ENCODE measurements at places on chromosomes 16 and 17.

DNA sequence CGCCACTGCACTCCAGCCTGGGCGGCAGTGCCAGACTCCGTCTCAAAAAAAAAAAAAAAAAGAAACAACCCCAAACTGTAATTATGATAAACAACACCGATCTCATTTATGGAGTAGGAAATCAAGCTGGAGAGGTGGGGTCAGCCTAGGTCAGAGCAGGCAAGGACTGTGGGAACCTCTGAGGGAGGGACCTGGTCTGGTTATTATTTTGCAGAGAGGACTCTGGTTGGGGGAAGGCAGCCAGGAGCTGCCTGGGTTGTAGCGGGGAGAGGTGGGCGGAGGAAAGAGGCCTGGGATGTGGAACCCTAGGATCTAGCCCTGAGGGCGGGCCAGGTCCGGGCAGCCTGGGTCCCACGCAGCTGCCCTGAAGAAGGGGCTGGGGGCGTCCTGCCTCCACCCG is 10.9 kb upstream of the HS3ST6 start:
- peak; percentile 27 for DNase-seq

DNA sequence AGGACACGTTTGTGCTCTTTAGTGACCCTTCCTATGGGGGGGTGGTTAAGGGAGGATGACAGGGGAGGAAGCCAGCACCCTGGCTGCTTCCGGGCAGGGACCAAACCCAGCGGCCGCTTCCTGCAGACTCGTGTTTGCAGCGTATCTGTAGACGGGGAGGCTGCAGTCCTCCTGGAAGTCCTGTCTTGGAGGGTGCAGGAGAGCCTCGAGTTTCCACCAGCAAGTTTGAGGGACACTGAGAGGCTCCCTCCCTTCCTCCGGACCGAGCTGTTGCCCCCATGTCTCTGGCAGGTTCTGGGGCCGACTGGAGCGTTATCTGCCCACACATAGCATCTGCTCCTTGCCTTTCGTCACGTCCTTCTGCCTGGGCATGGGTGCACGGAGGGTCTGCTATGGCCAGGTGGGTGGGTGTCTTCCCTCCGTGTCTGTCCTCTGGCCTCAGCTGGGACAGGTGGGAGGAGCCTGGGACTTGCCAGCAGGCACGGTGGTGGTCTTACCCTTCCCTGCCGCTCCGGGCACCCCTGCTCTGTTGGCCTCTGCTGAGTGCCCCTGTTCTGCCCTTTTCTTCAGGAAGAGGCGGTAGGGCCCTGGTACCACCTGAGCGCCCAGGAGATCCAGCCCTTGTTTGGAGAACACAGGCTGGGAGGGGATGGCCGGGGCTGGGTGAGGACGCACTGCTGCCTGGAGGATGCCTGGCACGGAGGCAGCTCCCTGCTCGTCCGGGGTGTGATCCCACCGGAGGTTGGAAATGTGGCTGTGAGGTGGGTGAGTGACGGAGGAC is 8.8 kb downstream of the ENGASE start:
- DNase-seq, result no peak

DNA sequence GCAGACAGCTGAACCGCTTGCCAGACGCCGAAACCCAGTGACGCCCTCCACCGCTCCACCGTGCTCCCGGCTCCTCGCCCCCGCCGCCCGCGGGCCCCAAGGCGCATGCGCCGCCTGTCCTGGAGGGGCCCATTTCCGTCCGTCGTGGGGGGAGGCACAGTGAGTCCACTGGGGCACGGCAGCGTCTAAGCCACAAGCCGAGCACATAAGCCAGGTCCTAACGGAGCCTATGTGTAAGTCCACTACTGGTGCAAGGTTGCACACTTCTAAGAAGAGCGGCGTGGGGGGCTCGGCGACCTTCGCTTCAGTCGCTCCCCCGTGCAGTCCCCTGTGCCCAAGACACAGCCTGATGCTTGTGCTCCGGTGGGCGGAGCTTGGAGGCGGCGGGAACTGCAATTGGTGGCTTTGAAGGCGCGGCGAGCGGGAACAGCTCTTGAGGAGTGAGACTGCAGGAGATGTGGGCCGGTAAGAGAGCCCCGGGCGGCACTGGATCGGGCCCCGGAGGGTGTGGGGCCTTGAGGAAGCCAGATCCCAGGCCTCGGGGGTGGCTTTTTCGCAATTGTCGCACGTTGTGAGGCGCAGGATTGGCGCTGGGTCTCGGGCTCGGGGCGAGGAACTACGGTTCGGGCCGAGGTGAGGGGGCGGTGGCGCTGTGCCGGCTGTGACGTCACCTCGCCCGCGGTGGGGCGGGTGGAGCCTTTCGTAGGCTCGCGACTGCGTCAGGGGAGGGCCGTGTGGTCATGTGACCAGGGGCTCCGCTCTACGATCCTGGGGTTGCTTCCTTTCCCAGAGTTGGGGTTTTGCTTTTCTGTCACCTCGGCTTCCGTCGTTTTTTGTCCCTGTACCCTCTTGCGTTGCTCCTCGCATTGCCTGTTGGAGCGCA is at the start of the genes CENPN and CMC2:
Gene CENPN, plus strand, starts transcription at position 402 of the 883 bp plus-strand sequence. CDS start 4,726 bp downstream, outside the sequence.
Gene CMC2, minus strand, starts transcription at position 73 of the 883 bp plus-strand sequence. CDS start 9,491 bp downstream, outside the sequence.
- peak; percentile 100 for DNase-seq

DNA sequence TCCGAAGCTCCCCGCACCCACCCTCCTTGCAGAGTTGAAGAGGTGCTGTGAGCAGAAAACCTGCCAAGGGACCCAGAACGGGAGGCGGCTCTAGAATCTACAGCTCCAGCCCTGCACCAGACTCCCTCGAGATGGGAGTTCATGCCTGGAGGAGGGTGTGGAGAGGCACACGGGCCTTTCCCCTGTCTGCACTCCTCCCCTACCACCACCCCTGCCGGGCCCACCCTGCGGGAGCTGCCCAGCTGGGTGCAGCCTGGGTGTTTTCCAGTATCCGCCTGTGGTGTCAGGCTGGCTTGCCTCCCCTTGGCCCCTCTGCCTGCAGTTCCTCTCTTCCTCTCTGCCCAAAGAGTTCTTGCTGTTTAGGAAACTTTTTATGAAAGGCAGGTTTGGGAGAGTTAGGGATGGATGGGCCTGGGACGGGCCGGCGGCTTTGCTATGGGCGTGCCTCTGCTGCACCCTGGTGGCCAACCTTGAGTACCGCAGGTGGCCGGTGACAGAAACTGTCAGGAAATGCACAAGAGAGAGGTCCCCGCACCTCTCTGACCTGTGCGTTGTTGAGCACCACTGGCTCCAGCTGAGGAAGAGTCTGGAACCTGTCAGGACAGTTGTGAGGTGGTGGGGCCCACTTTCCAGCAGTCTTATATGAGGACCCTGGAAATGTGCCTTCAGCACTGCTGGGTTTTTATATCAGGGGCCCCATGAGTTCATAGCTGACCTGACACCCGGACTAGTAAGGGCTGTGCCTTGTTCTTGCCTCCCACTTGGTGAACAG is 354.1 kb downstream of the SEC14L1 start:
- peak; percentile 82 for DNase-seq

GRCh38 chr17:2745317-2746037 is 4.0 kb downstream of the CCDC92B start:
- no peak for DNase-seq

DNA sequence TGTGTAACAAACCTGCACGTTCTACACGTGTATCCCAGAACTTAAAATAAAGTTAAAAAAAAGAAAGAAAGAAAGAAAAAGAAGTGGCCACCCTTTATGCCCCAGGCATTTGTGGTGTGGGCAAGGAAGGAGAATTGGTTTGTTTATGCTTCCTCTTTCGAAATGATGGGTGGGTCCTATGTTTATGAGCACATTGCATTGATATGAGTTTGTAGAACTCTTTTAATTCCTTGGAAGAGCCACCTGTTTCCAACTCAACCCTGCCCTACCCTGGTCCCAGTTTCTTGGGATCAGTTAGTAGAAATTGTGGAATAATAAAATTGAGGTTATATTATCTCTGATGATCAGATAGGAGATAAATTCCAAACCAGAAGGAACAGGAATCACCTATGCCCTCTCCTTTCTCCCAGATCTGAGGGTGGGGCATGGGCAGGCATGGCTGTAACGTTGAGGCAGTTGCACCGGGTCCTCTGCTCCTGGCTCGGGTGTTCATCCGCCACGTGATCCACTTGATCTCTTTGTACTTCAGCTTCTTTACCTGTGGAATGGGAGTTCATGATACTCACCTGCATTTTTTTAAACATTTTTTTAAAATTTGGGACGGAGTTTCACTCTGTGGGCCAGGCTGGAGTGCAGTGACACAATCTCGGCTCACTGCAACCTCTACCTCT is 15.9 kb downstream of the CHAD start:
- DNase-seq, result no peak

- no peak for DNase-seq
Observed at GRCh38 chr17:49854126-49854525, 6.3 kb upstream of the TAC4 start.

DNA sequence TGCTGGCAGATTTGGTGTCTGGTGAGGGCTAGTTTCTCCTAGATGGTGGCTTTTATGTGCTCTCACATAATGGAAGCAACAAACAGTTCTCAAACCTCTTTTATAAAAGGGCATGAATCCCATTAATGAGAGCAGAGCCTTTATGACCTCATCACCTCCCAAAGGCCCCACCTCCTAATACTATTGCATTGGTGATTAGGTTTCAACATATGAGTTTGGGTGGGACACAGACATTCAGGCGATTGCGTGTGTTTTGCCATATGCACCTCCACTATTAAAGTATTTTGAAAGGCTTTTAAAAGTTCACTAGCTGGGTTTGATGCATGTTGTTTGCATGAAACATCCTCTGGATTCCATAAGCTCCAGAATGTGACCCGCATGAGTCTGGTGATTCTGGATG is 24.4 kb upstream of the DNAJA2 start:
- DNase-seq, result no peak

GRCh38 chr16:72473631-72474030 is 301.7 kb upstream of the PMFBP1 start:
- peak; percentile 20 for DNase-seq

- DNase-seq, result peak; percentile 8
Observed at GRCh38 chr17:30942308-30943079, 20.7 kb downstream of the ADAP2 start.

- no peak for DNase-seq
Observed at GRCh38 chr17:74391771-74392170, 24.5 kb downstream of the GPR142 start.

GRCh38 chr16:73202161-73202729 is 154.3 kb upstream of the ZFHX3 start:
- peak; percentile 99 for DNase-seq

DNA sequence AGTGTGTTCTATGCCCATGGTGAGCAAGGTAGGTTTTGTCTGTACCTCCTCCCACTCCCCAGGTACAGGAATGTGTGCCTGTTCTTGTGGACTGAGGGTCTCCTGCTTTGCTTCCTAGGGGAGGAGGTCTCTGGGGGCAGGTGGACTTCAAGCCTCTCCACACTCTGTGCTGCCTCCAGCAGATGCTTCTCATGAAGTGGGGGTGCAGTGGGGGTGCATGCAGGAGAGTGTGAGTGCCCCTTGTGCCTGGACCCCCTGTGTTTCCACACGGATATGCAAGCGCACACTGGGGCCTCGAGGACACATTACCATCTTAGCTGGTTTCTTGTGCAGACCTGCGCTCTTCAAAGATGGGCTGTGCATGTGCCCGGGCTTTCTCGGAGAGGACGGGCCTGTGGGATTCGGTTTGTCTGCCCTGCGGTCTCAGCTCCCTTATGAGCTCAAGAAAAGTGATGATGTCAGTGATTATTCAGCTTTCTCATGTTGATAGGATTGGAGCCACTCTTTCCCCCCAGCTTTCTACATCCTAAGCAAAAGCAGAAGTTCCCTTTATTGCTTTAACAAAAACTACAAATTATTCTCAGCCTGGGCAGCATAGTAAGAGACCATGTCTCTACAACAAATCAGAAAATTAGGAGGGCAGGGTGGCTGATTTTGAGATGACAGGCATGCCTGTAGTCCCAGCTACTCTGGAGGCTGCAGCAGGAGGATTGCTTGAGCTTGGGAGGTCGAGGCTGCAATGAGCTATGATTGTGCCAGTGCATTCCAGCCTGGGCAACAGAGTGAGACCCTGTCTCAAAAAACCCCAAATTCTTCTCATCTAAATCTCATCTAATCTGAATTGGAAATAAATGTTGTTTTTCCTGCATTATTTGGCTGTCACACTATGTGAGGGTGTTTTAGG is 86.8 kb downstream of the RPTOR start:
- no peak for DNase-seq

DNA sequence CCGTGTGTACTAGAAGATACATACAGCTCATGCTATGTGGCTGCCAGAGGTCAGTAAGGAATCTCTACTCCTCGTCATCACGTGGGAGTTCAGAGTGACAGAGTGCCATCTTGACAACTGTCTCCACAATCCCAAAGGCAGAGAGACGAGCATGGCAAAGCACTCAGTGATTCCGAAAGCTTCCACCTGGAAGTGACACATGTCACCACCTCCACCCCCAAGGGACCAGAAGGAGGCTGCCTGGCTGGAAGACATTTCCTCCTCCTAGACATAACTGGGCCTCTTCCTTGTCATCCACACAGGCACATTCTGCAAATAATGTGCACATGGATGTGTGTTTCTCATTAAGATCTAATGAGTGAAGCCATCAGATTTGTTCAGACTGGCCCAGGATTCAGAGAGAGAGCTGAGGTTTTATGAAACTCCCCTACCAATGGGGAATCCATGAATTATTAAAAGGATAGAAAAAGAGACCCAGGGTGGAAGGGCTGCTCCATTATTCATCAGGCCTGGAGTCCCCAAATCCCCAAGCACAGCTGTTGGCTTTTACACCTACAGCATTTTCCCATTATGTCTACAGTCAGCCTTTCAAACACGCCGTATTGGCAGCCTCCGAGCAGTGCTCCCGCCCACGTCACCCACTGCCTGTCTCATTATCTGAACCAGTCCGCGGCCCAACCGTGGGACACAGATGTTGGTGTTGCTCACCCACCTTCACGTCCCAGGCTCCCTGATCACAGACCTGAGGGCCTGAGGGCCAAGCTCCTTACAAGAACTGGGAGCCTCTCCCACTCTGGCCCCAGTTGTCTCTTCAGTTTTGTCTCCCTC is 3.3 kb upstream of the CACNG5 start:
- no peak for DNase-seq

GRCh38 chr16:49478107-49478506 is 104.5 kb downstream of the C16orf78 start:
- DNase-seq, result no peak

GRCh38 chr16:83969771-83970429 is 1.9 kb downstream of the NECAB2 start:
- DNase-seq, result no peak

DNA sequence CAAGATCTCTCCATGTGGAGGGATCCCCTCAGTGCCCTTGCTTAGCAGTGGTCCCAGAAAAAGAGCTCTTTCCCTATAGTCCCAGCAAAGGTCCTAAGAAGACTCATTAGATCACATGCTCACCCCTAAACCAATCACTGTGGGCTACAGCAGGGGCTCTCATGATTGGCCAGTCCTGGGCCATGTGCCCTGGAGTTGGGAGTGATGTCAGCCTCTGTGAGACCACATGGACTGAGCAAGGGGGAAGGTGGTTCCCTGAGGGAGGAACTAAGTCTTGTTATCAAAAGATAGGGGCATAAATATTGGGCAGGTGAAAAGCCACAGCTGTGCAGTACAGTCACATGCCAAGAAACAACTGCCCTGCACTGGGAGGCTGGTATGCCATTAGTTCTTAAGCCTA is 51.3 kb downstream of the SCNN1B start:
- DNase-seq, result no peak

- DNase-seq, result peak; percentile 83
Observed at GRCh38 chr17:81487487-81488275, 24.9 kb downstream of the ACTG1 start.

- no peak for DNase-seq
Observed at GRCh38 chr16:81907681-81908080, 103.6 kb downstream of the SDR42E1 start.

All from fibroblast of skin of scalp (primary cell).